Activated T-helper 1 cell treated with anti-CD3 and anti-CD28 coated beads, Interleukin-12 subunit alpha, Interleukin-12 subunit beta, Interleukin-2, Interleukin-4 antibody, amounts not matched to agents 30 ng/mL and 10 ng/mL and 1 ng/mL, durations not matched to agents 14 hours and 24 hours and 36 hours (primary cell): ENCODE measurements at places on chromosomes 1 and 21. TPM values are rescaled to one million over a fixed set of nuclear protein-coding genes. Genes with fewer than 3 reads are reported as not detected.

Gene PSEN2
- 13.5 and 14.3 TPM in 2 replicates for total RNA-seq

Gene DBT
- 11.3 and 11.7 TPM in 2 replicates for total RNA-seq

Gene ZNF648
- not detected in 2 replicates for total RNA-seq

Gene ACOT11
- 0.91 and 2.1 TPM in 2 replicates for total RNA-seq

Gene NPPA
- not detected in 2 replicates for total RNA-seq

Gene PGLYRP4
- total RNA-seq, result not detected in 2 replicates

Gene TLCD4
- total RNA-seq, result 0.02 TPM in 1 of 2 replicates, not detected in the other

Gene MAGI3
- total RNA-seq, result 3.0 and 3.2 TPM in 2 replicates

Gene PCNT
- 58.4 and 59.7 TPM in 2 replicates for total RNA-seq
